ENCODE measurements at places on chromosomes 3 and 15.
A peak's percentile ranks its signal among the peaks of the same experiment; 100 is the strongest.

GRCh38 chr3:170656284-170656683 is 70.4 kb upstream of the SLC7A14 start:
- no peaks in the 10 kb centered on the region for H3K27me3 ChIP-seq
- H3K27ac ChIP-seq = no peak overlapping the region
- DNase-seq = no peak
- H3K36me3 ChIP-seq = no peaks in the 10 kb centered on the region
- peaks cover 8% of the 10 kb centered on the region for H3K4me1 ChIP-seq

GRCh38 chr3:150451329-150452048 is 43.4 kb downstream of the TSC22D2 start:
- H3K36me3 ChIP-seq = 0 out of 2 replicates have a peak, but pooled peaks cover 6% of the 10 kb centered on the region
- no peak overlapping the region for H3K4me3 ChIP-seq
- H3K27ac ChIP-seq = no peak overlapping the region
- DNase-seq = no peak

- DNase-seq = peak; percentile 46
- H3K27me3 ChIP-seq = no peaks in the 10 kb centered on the region
- peak overlapping the region; percentile 78 for H3K27ac ChIP-seq
- H3K4me3 ChIP-seq = peak overlapping the region; percentile 96
- no peaks in the 10 kb centered on the region for H3K36me3 ChIP-seq
Measured at GRCh38 chr15:77417602-77418001, 2.3 kb downstream of the PEAK1 start.

DNA sequence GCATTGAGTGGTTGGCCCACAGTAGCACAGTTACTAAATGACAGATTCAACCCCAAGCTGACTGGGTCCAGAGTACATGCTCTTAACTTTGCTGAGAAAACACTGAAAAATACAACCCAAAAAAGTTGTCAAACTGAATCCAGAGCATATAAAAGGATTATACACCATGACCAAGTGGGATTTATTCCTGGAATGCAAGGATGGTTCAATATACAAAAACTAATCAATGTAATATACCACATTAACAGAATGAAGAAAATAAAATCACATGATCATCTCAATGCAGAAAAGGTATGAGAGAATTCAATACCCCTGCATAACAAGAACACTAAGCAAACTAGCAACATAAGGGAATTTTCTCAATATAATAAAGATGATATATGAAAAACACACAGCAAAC is 98.5 kb downstream of the STAG1 start:
- no peak for DNase-seq
- no peaks in the 10 kb centered on the region for H3K27me3 ChIP-seq
- H3K4me1 ChIP-seq = peaks cover 5% of the 10 kb centered on the region
- H3K4me3 ChIP-seq = no peak overlapping the region
- 0 out of 2 replicates have a peak, but pooled peaks cover 12% of the 10 kb centered on the region for H3K36me3 ChIP-seq
- no peak overlapping the region for H3K27ac ChIP-seq

- H3K4me1 ChIP-seq = no peaks in the 10 kb centered on the region
- no peak overlapping the region for H3K4me3 ChIP-seq
- no peak overlapping the region for H3K27ac ChIP-seq
- no peak for DNase-seq
Measured at GRCh38 chr3:113571360-113571759, 39.0 kb downstream of the SIDT1 start.

GRCh38 chr3:35705904-35706303 is 66.6 kb downstream of the ARPP21 start:
- no peaks in the 10 kb centered on the region for H3K36me3 ChIP-seq
- H3K27me3 ChIP-seq = no peaks in the 10 kb centered on the region
- H3K4me1 ChIP-seq = no peaks in the 10 kb centered on the region
- DNase-seq = no peak
- no peak overlapping the region for H3K4me3 ChIP-seq

GRCh38 chr3:134897391-134898141 is 102.5 kb downstream of the EPHB1 start:
- H3K4me3 ChIP-seq = no peak overlapping the region
- no peaks in the 10 kb centered on the region for H3K4me1 ChIP-seq
- no peak for DNase-seq
- no peaks in the 10 kb centered on the region for H3K27me3 ChIP-seq

DNA sequence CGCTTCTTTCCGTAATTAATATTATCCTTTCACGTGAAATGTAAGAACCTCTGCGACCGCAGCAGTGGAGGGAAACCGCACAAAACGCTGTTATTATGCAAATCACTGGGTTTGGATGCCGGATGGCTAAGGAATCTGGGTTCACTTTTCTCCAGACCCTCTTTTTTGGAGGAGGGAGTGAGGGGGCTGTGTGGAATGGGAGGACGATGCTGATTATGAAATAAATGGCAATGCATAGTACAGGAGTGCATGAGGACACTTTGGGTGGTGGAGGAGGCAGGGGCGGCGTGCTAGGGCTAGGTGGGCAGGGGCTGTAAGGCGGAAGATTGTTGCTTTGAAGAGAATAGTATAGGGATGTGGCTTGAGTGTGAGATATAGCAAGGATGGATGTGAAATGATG is 1.8 kb downstream of the CADM2 start:
- H3K4me1 ChIP-seq = no peaks in the 10 kb centered on the region
- no peak overlapping the region for H3K4me3 ChIP-seq
- H3K27me3 ChIP-seq = peaks cover 22% of the 10 kb centered on the region
- no peak overlapping the region for H3K27ac ChIP-seq
- no peak for DNase-seq
- no peaks in the 10 kb centered on the region for H3K36me3 ChIP-seq

DNA sequence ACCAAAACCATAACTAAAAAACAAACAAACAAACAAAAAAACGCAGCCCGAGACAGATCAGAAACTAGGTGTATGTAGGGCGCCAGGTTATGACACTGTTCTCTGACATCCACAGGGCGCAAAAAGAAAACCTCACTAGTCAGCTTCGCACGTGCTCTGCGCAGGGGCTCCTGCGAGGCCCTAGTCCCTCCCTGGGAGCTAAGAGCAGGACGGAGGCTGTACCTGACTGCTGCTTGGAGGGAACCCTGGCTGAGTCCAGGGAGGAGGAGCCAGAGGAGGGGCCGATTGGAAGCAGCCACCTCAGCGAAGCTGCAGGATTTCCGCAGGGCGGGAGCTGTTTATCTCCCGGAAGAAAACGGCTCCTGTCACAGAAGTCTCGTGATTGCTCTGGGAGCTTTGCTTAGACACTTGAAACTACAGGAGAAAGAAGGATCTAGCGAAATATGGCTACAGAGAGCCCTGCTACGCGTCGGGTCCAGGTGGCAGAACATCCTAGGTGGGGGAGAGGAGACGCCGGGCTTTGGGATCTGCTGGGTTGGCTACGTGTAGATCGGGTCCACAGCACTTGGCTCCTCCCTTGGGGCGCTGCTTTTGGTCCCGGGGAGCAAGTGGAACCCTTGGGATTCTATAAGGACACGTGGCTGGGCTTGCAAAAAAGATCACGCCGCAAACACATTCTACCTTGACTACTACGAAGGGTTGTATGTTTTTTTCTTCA is at the start of gene GALK2:
Gene GALK2, plus strand, starts transcription at position 368 of the 718 bp plus-strand sequence. Its CDS starts 76 bp downstream, at position 444.
- H3K27ac ChIP-seq = peak within 1 kb of the TSS; percentile 90
- H3K4me1 ChIP-seq = peaks cover 15% of the 10 kb centered on the region
- H3K4me3 ChIP-seq = peak within 1 kb of the TSS; percentile 95
- no peaks in the 10 kb centered on the region for H3K27me3 ChIP-seq
- H3K36me3 ChIP-seq = no peaks in the 10 kb centered on the region

GRCh38 chr3:129829640-129830039 is 63.9 kb downstream of the TMCC1 start:
- H3K27ac ChIP-seq = peak overlapping the region; percentile 78
- peak overlapping the region; percentile 25 for H3K4me3 ChIP-seq
- H3K27me3 ChIP-seq = no peaks in the 10 kb centered on the region
- no peaks in the 10 kb centered on the region for H3K36me3 ChIP-seq
- DNase-seq = peak; percentile 94

- DNase-seq = peak; percentile 98
- no peaks in the 10 kb centered on the region for H3K27me3 ChIP-seq
- H3K27ac ChIP-seq = peak overlapping the region; percentile 97
- peaks cover 70% of the 10 kb centered on the region for H3K4me1 ChIP-seq
- H3K36me3 ChIP-seq = peaks cover 16% of the 10 kb centered on the region
Measured at GRCh38 chr3:172129850-172130716, 90.7 kb downstream of the FNDC3B start.

GRCh38 chr3:97138914-97139541 is 324.6 kb downstream of the EPHA6 start:
- H3K4me3 ChIP-seq = no peak overlapping the region
- DNase-seq = no peak
- H3K27ac ChIP-seq = no peak overlapping the region
- no peaks in the 10 kb centered on the region for H3K36me3 ChIP-seq

DNA sequence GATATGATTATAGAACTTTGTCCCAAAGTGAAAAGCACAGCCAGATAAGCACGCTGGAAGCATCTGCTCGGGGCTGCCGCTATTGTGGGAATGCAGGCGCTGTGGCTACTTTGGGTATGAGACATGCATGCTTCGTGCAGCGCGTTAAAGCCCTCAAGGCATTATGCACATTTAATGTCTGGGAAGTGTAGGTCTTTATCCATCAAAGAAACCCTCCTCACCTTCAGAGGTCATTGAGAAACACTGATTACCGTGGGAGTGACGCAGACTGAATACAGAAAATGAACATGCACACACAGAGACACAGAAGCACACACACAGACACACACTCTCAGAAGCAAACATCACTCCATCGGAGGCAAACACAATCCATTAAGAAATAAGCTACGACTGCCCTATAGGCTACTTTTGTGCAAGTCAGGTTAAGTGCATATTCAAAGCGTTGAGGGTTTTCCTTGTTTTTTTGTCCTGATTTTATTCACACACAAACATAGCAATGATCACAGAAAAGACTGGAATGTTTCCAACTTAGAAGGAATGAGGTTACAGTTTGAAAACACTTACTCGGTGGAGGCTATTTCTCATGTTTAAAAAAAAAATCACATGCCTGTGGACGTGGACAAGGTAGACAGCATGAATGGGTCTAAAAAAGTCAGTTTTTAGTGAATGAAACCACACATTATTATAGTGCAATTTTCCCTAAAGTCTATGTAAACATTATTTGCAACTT is 68.5 kb downstream of the PLCH1 start:
- peak; percentile 89 for DNase-seq
- H3K36me3 ChIP-seq = no peaks in the 10 kb centered on the region
- no peaks in the 10 kb centered on the region for H3K27me3 ChIP-seq
- H3K4me3 ChIP-seq = peak overlapping the region; percentile 66
- H3K4me1 ChIP-seq = peaks cover 12% of the 10 kb centered on the region
- H3K27ac ChIP-seq = peak overlapping the region; percentile 3

GRCh38 chr3:48535578-48535977 is 21.0 kb downstream of the PFKFB4 start:
- no peak for DNase-seq
- no peaks in the 10 kb centered on the region for H3K4me1 ChIP-seq
- H3K36me3 ChIP-seq = peaks cover 6% of the 10 kb centered on the region
- no peak overlapping the region for H3K27ac ChIP-seq

GRCh38 chr3:108124337-108125152 is 33.7 kb upstream of the CD47 start:
- no peaks in the 10 kb centered on the region for H3K27me3 ChIP-seq
- H3K4me3 ChIP-seq = no peak overlapping the region
- H3K36me3 ChIP-seq = no peaks in the 10 kb centered on the region
- DNase-seq = no peak
- H3K27ac ChIP-seq = no peak overlapping the region
- H3K4me1 ChIP-seq = no peaks in the 10 kb centered on the region

DNA sequence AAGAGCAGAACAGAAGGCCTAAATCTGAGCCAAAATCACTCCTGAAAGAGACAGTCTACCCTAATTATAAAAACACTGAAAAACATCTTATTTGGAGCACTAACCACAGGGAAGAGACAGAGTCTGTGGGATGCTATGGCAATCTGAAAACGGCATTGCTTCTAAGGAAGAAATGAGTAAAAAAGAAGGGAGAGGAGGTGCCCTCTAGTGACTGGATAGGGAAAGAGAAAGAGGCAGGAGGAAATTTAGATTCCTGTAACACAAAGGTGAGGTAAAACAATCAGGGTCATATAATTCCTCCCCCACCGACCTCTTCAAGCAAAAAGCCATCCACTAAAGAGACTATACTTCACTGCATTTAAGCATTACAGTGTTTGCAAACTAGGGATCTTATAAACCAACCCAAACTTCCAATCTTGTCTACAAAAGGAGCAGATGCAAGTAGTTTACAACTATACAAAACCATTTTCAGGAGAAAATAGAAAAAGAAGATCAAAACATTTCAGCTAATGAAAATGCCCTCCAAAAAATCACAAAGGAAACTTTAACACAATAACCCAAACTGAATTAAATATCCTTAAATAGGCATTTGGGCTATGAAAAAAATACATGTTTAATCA is 32.6 kb downstream of the HACD2 start:
- no peaks in the 10 kb centered on the region for H3K27me3 ChIP-seq
- H3K36me3 ChIP-seq = no peaks in the 10 kb centered on the region
- H3K4me3 ChIP-seq = no peak overlapping the region

- H3K36me3 ChIP-seq = no peaks in the 10 kb centered on the region
- H3K4me1 ChIP-seq = no peaks in the 10 kb centered on the region
Measured at GRCh38 chr3:178585454-178585853, 49.2 kb downstream of the KCNMB2 start.

DNA sequence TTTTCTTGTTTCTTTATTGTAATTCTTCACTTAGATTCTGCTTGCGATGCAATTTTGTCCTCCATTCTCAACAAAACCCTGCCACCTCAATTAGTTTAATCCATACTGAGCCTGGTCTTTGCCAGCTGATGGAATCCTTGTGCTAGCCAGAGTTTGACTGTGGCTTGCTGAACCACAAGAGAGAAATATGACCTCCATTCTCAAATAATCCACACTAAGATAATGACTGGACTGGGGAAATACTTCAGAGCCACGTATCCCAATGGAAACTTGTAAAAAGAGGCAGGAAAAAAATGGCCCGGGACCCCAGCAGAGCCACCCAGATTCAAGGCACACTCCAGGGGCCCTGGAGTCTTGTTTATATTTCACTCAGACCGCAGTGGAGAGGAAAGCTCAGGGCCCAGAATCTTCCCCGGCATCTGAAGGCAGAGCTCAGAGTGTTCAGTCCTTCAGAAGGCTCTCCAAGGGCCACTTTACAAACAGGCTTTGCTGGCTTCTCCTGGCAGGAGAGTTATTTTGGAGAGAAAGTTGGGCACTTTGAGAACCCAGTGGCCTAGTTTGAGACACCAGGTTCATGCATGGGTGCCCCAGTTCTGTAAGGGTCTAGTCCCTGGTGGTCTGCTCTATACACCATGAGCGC is 62.7 kb downstream of the SSUH2 start:
- peaks cover 5% of the 10 kb centered on the region for H3K4me1 ChIP-seq
- no peaks in the 10 kb centered on the region for H3K27me3 ChIP-seq
- no peak for DNase-seq

DNA sequence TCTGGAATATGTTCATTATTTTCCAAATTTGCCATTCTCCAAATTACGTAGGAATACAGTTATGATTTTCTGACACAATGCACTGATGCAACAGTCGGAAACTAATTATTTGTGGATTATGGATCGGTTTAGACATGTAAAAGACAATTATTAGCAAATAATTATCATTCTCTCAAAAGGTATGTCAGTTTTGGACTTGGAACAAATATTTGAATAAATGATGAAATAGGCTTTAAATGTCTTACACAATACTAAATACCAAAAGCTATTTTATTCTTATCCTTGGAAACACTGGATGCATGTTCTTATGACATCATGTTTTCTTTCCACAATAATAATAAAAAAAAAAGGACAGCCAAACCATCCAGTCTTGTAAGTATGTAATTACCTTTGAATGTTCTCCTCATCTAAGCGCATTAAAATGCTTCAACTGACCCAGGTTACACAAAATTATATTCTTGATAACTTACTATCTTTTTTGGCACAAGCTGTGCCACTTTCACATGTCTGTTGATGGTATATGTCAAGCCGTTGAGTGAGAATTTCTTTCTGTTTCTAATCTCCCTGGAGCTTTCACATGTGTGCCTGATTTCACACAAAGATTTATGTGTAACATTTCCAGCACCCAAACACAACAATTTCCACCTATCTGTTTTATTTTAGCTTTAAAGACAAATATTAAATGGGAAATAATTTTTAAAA is 238.5 kb upstream of the ZNF385D start:
- H3K27ac ChIP-seq = no peak overlapping the region
- peak; percentile 34 for DNase-seq
- no peak overlapping the region for H3K4me3 ChIP-seq
- no peaks in the 10 kb centered on the region for H3K36me3 ChIP-seq
- no peaks in the 10 kb centered on the region for H3K27me3 ChIP-seq
